Activated CD4-positive, alpha-beta memory T cell treated with anti-CD3 and anti-CD28 coated beads, Interleukin-2, amount 10 ng/mL, durations not matched to agents 7 days and 5 days (primary cell): ENCODE measurements at places on chromosomes 1 and 21. TPM values are rescaled to one million over a fixed set of nuclear protein-coding genes. Genes with fewer than 3 reads are reported as not detected.

Gene FABP3
- not detected for total RNA-seq

Gene FCAMR
- not detected for total RNA-seq

DNA sequence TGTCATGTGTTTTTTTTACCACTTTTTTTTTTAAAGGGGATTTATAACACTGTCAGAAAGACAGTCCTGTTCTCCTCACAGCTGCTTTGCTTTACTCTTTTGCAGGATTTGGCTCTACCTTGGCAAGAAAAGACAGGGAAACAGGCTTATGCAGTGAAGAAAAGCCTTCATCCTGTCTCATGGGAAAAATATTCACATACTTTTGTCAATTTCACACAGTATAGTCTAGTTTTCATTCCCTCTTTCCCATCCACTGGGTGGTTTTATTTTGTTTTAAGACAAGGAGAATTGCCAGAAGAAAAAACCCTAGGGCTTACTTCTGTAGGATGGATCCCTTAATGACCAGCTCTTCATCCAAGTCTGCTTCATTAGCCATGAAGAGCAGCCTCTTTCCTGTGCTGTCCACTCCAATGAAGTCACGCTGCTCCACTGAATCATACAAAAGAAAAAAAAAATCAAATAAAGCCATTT, 60.0 kb downstream of the EIF2B3 start:
- H3K4me3 ChIP-seq: no peak overlapping the region
- DNase-seq: no peak
- H3K36me3 ChIP-seq: peaks cover 6% of the 10 kb centered on the region
- no peaks in the 10 kb centered on the region for H3K27me3 ChIP-seq

GRCh38 chr21:14591882-14592281, 45.8 kb upstream of the SAMSN1 start:
- H3K27ac ChIP-seq: peak overlapping the region; percentile 67
- H3K4me3 ChIP-seq: no peak overlapping the region
- peak; percentile 28 for DNase-seq

GRCh38 chr21:45284456-45284741, 3.3 kb downstream of the POFUT2 start:
- DNase-seq: no peak
- H3K36me3 ChIP-seq: peaks cover 30% of the 10 kb centered on the region
- no peak overlapping the region for H3K4me3 ChIP-seq
- no peak overlapping the region for H3K27ac ChIP-seq
- no peaks in the 10 kb centered on the region for H3K27me3 ChIP-seq
